ENCODE measurements at places on chromosomes 1 and 21.

DNA sequence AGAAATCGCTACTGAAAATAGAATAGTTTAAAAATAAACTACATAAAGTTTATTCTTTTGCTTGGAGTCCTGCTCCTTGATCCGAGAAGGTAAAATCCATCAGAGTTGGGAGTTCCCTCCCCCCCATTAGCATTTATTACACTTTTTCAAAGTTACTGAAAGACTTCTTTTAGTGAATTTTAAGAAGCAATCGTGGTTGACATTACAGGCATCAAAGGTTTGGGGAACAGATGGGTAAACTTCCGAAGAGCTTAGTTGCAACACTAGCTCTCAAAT is 31.0 kb upstream of the NFIA start:
- DNase-seq = no peak

DNA sequence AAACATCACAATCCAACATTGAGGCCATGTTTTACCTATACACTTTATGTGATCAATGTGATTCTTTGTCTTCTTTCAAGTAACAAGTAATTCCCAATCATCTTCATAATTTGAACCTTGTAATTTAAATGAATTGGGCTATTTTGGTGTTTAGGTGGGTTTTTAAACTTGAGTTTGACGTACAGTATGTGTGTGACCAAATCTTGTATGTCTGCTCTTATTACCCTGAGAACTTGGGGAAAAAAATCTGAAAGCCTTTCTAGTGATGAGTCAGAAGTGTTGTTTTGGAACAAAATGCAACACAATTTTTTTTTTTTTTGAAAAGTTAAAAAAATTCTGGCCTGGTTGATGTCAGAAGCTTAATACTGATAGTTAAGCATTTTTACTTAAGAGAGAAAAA is 68.5 kb downstream of the HHAT start:
- DNase-seq = no peak

DNA sequence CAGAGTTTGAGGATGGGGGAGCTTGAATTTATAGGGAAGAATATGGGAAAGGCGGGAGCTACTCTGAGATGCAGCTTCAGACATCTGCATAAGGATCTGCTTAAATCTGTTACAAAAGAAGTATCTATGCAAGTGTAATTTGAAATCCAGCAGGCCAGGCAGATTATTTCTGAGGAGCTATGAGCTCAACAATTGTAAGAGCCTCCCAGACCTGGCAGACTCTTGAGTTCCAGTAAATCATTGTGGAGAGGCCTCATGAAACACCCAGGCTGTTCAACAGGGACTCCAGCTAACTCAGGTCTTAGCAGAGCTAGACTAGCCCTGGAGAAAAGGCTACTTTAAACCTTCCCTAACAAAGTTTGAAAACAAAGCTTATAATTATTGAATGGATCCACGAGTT is 647.5 kb upstream of the CHRM3 start:
- no peak for DNase-seq

DNA sequence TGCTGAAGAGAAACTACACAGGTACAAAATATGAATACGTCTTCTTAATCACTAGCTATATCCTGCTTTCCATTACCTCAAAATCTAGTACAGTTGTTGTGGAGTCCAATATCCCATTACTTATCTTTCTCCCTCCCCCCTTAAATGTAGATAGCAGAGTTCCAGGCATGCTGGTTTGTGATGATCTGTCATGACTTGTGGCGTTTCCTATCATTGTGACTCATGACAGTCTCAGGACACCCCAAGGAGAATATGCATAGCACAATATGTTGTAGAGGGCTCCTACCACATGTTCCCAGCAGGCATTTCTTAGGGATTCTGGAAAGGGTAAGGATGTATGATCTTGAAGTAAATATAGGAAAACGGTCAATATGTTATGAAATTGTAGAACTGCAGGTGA is 206.9 kb downstream of the USH2A start:
- DNase-seq = no peak

GRCh38 chr21:36511484-36512220 is 31.7 kb upstream of the CLDN14 start:
- no peak for DNase-seq

GRCh38 chr1:54559111-54559548 is 11.1 kb downstream of the ACOT11 start:
- no peak for DNase-seq

DNA sequence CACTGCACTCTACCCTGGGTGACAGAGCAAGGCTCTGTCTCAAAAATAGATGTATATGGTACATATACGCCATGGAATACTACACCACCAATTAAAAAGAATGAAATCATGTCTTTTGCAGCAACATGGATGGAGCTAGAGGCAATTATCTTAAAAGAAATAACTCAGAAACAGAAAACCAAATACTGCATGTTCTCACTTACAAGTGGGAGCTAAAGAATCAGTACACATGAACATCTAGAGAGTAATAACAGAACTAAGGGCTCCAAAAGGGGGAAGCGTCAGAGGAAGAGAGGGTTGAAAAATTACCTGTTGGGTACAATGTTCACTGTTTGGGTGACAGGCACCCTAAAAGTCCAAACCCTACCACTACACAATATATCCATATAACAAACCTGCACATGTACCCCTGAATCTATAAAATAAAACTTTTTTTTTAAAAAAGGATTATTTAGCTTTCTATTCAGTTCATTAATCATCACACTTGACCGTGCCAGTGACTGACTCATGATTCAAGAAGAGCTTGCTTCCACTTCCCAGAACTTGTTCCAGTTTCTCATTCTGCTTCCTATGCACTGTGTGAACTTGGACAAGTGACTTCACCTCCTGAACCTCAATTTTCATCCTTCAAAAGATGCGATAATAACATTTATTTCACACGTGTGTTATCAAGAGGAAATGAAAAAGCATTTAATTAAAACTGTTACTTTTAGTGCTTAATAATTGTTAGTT is 109.6 kb downstream of the PLPP3 start:
- DNase-seq = no peak

DNA sequence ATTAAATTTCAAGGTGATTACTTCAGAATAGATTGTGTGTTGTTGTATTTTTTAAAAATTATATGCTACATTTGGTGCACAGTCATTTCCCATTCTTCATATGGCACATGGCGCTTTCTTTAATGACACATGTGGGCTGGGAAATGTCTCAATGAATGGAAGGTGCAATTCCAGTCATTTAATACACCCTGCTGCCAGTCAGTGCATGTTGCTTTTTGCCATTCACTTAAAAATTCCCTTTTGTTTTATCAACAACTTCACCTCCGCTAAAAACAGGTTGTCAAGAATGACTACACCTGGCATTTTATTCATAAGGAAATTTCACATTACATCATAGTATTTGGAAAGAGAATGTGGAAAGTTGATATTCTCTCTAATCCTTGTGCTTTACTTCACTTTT is 716.4 kb upstream of the ADAMTS5 start:
- DNase-seq = no peak

DNA sequence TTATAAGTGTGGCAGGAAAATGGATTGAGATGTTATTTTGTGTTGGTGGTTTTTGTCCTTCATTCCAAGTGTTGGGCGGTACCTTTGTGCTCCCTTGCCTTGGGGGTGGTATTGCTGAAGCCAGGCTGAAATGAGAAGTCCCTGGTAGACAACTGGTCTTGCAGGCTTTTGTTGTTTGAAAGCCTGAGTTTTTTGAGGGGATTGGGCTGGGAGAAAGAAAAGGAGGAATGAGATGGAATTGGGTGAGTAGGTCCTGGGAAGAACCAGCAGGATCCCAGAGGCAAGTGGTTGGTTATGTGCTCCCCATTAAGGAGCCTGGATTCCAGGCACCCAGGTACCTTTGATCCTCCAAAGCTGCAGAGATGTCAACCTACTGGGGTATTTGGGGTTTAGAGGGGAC is 93.7 kb upstream of the SLC2A1 start:
- no peak for DNase-seq

DNA sequence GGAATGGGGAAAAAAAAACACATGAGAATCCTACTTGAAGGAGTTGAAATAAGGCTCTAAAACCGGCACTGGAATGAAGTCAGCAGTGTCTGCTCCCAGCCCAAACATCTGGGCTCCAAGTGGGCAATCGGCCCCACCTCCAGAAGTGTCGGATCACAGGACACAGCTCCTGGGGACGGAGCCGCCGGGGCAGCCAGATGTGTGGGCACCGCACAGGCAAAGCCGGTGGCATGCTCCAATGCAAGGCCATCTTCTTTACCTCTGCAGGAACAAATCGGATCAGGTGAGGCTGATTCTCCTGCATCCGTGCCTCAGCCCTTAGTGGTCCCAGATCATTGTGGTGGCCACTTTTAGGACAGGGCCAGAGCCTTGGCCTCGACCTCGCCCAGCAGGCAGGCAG is 156.7 kb downstream of the PRDM16 start:
- no peak for DNase-seq

DNA sequence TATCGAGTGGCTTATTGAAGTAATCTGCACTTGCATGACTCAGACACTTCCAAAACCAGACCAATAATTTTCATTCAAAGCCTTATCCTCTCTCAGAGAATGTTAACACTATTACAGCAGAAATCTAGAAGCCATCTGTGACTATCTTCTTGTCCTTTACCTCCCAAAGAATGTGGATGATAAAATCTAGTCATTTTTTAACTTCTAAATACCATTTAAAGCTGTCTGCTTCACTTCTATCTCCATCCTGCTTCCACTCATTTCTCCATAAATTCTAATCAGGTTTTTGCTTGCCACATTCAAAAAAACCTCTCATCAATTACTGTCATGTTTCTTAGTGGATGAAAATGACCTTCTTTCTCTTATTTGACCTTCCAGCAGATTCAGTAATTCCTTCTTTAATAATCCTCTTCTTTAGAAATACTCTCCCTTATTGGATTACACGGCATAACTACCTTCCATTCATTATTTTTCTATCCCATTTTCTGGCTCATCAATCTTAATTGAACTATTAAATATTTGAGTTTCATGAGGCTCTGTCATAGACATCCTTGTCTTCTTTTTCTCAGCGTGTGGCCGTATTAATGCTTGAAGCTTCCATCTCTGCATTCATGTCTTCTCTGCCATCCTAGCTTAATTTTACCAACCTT is 1999.4 kb downstream of the MRPL39 start:
- no peak for DNase-seq

DNA sequence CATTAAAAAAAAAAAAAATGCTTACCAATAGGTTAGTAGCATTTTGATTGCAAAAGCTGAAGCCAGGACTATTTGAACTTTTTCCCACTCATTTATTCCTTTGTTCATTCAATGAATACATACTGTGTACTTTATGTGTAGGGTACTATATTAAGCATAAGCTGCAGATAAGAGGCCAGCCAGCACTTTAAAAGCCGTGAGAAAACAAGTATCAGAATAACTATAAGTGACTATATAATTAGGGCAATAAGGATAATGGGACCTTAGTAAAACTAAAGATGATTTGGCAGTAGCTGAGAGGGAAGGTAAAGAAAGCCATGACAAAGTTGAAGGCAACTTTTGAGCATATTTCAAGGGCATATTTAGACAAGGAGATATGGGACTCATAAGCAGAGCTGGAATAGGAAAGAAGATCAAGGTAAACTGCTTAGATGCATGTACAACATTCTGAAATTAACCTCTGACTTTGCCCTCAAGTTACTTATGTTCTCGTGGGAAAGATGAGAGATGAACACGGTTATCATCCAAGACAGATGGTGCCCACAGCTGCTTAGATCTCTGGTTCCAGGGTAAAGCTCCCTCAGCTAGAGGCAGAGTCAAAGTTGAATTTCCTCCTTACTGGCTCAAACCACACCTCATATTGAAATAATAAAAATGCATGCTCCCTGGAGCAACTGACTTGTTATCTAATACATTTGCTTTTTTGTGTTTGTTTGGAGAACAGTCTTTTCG is 44.0 kb upstream of the FMO2 start:
- DNase-seq = no peak

GRCh38 chr1:55050283-55050682 is 10.9 kb downstream of the PCSK9 start:
- no peak for DNase-seq

- no peak for DNase-seq
Observed at GRCh38 chr1:113793878-113794834, 18.1 kb downstream of the RSBN1 start.

DNA sequence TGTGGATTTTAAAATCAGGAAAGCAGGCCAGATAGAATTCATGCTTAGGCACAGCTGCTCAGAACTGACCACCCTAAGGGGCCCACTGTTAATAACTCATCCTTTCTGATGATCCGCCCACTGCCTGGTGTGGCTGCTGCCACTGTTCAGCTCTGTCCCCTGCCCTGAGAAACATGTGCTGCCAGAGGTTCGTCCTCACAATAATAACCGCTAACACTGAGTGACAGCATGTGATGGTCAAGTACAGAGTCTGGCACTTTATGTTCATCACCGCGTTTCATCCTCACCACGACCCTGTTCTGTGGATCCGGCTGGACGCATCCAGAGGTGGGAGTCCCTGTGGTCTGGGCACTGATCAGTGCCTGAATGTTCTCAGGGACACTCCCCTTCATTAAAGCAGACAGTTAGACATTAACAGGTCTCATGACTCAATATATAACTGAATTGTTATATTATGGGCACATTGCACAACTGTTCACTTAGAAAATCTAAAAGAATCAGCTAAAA is 108.6 kb downstream of the SIM2 start:
- no peak for DNase-seq

DNA sequence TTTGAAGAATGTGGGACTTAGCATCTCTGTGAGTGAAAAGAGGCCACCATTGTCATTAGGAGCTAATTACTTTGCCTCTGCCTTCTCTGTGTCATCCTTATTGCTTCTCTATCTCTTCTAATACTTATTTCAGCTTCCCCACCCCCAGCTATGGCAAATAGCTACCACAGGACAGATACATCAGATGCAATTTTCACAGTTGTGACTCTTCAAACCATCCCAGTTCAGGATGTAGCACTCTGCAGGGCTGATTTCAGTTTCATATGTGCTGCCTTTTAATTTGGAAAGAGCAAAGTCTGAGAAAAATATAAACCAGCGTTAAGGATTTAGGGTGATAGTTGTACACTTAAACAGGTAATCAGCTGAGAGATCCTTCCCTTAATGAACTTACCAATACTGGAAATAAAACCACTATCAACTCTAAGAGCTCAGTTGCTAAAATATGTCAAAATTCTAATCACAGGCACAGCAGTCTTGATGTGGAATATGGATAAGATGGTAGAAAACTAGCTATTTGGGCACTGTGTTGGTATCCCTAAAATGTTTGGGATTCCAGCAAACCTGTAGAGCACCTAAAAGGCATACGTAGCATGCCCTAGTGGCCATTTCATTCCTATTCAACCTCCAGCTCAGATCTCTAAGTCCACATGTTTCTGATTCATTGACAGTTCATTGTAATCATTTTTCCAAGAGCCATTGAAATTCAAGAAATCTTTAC is 148.4 kb downstream of the SYT2 start:
- DNase-seq = no peak

GRCh38 chr1:44296086-44296485 is 59.0 kb downstream of the ERI3 start:
- DNase-seq = no peak

- no peak for DNase-seq
Observed at GRCh38 chr1:113199760-113200455, 126.9 kb downstream of the LRIG2 start.

GRCh38 chr1:26811708-26812107 is 14.8 kb upstream of the ZDHHC18 start:
- no peak for DNase-seq

All from activated gamma-delta T cell treated with Interleukin-2 at 50 U/mL for 16 hours (primary cell).